ENCODE measurements at places on chromosomes 4 and X.
A peak's percentile ranks its signal among the peaks of the same experiment; 100 is the strongest.

DNA sequence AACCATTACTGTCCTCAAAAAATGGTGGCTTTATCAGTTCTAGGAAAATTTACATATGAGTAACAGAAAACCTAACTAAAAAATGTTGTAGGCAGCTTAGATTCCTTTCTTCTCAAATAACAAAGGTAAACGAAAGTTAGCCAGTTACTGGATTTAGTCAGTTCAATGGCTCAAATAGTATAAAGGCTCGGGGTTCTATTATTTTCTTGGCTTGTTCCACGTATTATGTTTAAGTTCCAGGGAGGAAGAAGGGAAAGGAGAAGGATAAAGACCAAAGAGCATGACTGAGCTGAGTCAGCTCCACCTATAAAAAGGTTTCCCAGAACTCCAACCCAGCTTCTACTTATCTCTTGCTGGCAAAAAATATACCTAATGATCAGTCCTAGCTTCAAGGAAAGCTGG lies 41.0 kb upstream of the MAB21L2 start:
- no peak for DNase-seq

DNA sequence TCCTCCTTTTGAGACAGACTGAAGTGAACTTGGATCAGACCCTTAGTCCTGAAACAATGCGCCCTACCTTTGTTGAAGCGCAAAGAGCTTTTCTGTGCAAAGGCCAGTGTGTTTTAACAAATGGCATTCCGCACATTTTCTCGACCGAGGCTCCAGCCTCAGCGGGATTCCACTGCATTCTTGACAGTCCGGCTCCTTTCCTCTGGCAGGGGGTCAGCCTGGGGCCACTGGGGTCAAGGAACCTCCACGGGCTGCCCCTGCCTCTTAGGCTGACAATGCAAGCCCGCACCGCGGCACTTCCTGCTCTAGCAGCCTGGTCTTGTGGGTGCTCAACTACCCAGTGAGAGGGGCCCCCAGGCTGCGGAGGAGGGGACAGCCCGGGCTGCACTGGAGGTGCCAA lies 47.2 kb upstream of the TFDP3 start:
- DNase-seq = peak; percentile 24

DNA sequence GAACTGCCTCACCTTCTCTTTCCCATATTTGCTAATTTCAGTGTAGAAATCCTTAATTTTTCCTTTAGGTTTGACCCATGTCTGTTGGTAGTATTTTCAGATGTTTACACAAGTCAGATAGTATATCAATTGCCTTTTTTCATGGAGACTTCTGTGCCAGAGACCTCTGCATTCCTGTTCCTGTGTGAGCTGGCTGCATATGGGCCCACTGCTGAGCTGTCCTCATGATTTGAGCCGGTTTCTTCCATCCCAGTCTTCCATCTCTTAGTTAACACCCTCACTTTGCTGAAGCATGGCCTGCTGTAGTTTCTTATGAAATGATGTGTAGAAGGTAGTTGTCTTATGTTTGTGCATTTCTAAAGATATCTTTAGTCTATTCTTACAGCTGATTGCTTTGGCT lies 40.0 kb downstream of the CDS1 start:
- DNase-seq = no peak

DNA sequence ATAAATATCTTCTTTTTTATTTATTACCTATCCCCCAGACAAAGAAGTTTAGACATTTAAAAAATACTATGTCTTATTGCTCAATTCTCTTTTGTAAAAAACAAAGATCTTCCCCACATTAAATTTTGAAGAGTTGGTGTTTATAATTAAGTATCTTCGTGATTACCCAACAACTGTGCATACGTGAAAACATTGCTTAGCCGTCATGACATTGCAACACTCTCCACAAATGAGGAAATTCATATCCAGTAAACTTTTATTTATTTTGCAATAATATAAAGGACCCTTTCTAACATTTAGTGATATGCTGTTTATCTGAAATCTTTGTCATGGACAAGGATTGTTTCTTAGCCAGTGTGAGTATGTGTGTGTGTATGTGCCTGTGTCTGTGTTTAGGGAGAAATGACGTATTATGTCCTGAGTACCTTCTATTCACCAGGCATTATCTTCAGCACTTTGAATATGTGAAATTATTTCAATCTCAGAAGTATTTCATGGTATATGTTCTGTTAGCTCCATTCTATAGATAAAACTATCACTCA lies 26.1 kb upstream of the EREG start:
- DNase-seq = no peak

GRCh38 chr4:169823685-169824084 lies 65.9 kb upstream of the HPF1 start:
- DNase-seq = peak; percentile 69

- DNase-seq = no peak
Observed at GRCh38 chr4:181293014-181293413, 950.2 kb upstream of the TENM3 start.

- no peak for DNase-seq
Observed at GRCh38 chr4:6576512-6576911, 1.5 kb downstream of the MAN2B2 start.

- no peak for DNase-seq
Observed at GRCh38 chrX:122270809-122271494, 913.1 kb upstream of the GRIA3 start.

DNA sequence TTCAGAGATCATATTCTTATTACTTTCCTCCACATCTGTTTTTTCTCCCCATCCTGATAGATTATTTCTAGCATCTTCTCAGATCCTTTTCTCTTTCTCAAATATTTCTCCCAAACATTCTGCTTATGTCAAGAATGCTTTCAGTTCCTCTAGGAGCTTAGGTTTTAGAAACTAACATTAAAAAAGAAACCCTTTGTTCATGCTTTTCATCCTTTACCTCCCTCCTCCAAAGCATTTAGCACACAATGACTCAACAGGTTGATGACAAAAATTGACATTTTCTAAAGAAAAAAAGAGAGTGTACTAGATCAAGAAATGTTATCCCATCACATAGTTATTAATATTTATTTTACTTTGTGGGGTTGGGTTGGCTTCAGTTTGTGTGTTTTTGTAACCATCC lies 16.5 kb upstream of the ALB start:
- DNase-seq = no peak

DNA sequence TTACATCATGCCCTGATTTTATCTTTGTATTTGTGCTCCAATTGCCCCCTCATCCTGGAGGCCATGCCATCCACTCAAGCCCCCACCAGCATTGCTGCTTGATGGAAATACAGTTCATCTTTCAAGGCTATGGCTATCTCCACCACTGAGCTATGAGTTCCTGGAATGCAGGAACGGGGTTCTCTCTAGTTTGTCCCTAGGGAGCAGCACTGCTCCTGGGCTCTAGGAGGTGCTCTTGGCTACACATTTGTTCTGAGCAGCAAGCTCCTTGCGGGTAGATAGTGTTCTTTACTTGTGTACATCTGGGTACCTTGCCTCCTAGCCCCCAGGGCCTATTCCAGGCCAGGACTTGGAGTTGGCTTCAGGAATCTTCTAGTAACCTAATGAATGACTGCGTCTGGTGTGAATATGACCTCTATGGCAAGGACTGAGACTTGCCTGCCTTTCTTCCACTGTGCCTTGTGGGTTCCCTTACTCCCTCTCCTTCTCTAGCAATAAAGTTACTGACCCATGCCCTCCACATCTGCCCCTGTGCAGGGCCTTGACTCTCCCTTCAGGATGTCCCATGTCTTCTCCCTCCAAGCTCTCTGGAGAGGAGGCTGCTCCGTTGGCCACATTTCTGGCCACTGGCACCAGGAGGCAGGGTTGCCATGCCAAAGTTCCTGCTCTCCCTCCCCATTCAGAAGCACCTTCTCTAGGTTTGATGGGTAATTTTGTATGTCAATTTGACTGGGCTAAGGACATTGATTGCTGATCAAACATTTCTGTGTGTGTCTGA lies 7.6 kb downstream of the CITED1 start:
- peak; percentile 19 for DNase-seq

GRCh38 chrX:13598877-13599276 lies 29.5 kb downstream of the EGFL6 start:
- no peak for DNase-seq

DNA sequence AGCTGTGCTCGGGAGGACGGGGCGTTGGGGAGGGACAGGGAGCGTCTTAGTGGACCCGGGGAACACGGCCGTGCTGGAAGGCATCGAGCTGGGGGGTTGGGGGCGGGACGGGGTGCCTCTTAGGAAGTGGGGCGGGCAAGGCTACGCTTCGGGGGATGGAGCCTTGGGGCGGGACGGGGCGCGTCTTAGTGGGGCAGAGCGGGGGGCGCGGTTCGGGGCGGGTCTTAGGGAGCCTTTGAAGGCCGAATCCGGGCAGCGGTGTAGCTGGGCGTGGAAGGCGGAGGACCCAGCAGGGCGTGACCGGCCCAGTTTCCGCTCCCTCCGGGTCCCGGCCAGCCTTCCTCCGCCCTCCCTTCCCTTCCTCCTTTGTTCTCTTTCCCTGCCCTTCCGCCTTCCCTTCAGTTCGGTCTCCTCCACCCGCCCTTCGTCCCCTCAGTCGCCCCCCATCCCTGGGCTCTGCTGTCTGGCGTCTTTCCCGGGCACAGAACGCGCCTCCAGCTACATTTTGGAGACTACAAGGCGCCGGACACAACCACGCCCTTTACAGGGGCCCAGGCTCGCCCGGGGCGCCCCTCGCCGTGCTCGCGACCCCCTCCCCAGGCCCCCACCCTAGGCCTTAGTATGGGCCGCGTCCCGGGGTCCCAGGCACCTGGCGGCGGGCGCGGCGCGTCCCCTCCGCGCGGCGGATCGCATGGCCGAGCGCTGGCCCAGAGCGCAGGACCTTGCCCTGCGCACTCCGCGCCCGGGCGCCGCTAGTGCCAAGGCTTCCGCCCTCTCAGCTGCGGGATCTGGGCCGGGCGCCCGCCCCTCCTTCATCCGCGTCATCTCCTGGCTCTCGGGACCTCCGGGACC lies at the start of gene ARSD:
Gene ARSD (minus strand): TSS at position 757 of the 852 bp plus-strand sequence. CDS start 64 bp downstream, at position 693.
- peak; percentile 89 for DNase-seq

DNA sequence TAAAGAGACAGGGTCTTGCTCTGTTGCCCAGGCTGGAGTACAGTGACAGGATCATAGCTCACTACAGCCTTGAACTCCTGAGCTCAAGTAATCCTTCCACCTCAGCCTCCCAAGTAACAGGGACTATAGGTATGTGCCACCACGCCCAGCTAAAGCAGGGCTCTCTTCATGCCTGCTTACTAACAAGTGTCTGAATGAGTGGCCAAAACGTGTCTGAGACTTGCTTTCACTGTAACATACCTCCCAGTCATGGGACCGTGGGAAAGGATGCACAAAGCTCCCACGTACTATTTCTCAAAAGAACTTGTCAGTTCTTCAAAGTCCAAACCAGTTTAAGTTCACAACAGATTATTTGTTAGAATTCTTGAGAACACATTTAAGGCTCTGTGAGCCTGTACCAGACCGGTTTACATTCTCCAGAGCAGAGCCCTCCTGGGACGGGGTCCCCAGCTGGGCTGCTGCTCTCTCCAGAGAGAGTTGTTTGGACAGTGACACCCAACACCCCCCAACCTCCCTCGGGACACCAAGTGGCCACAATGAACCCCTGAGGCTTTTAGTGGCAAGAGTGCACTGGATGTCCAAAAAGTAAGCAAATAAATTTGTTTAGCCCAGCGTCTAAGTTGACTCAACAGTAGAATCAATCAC lies 24.1 kb downstream of the SH3KBP1 start:
- peak; percentile 33 for DNase-seq

DNA sequence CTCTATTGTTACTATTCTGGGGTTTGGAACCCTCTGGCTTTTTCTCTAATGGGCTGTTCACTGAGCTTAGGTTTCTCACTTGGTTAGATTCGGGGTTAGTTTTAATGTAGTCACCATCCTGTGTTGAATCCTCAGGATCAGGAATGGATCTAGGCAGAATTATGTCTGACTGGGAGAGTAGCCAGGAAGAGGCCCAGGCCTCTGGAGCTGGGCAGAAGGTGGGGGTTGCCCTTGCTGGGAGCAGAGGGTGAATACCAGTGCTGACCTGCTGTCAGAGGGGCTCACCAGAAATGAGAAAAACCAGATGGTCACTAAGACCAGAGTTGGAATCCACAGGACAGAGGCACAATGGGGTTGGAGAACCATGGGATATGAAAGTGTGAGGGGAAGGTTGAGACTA lies 126.6 kb upstream of the SLC4A4 start:
- DNase-seq = no peak

- DNase-seq = no peak
Observed at GRCh38 chr4:19832411-19832810, 419.3 kb upstream of the SLIT2 start.

GRCh38 chr4:166956484-166956883 lies 277.8 kb downstream of the SPOCK3 start:
- no peak for DNase-seq

DNA sequence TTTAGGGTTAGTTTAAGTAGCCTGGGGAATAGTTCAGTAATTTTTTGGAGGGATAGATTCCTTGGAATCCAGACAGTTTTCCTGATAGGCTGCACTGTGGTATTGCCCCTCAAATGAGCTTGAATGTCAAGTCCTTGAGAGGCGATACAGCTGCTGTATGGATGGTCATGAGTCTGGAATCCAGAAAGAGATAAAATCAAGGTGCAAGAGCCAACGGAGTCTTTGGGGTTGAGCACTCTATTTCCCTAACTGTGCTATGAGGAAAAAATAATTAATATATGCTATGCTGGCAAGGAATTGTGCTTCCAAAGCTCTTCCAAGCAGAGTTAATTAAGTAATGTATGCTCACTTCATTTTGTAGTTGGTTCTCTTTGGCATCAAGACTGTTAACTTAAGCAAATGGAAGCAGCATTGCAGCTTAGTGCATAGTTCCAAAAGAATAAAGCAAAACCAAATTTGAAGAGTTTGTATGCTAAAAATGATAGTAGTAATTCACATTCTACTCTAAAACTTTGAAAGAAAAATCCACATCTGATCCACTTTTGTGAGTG lies 48.8 kb downstream of the LIMCH1 start:
- DNase-seq = no peak

GRCh38 chrX:111483135-111483534 lies 28.3 kb upstream of the SERTM2 start:
- DNase-seq = no peak

GRCh38 chr4:143502231-143502630 lies 11.3 kb upstream of the SMARCA5 start:
- DNase-seq = no peak

GRCh38 chrX:71162981-71163380 lies 18.3 kb downstream of the NLGN3 start:
- DNase-seq = no peak

DNA sequence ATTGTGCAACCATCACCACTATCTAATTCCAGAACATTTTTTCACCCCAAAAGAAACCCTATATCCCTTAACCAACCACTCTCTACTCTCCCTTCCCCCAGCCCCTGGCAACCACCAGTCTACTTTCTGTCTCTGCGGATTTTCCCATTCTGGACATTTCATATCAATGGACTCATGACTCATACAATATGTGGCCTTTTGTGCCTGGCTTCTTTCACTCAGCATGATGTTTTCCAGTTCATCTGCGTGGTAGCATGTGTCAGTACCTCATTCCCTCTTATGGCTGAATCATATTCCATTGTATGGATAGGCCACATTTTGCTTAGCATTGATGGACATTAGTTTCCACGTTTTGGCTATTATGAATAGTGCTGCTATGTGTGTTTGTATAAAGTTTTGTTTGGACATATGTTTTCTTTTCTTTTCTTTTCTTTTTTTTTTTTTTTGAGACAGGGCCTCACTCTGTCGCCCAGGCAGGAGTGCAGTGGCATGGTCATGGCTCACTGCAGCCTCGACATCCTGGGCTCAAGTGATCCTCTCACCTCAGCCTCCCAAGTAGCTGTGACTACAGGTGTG lies 335.4 kb downstream of the BCOR start:
- peak; percentile 72 for DNase-seq
